ENCODE measurements at places on chromosomes 5 and 9.

DNA sequence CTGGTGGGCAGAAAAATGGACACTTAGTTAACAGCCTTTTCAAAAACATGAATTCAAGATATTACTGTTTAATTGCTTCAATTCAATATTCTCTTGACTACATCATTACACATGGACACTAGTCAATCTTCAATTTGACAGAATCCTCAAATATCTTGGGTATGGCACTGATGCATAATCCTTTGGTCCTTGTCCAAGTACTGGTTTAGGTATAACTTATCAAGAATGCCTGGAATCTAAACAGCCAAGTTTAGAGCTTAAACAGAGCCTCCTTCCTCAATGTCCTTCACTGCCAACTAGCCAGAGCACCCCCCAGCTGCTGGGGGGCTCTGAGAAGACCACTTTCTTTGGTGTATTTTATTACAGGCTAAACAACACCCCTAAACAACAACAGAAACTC lies 61.6 kb upstream of the ERCC6L2 start:
- peak; percentile 62 for DNase-seq

GRCh38 chr5:39074017-39074814 lies at the start of gene RICTOR:
Gene RICTOR, minus strand, starts transcription at chr5:39074399. Its CDS starts 22 bp downstream, at chr5:39074377.
- DNase-seq: peak; percentile 79

GRCh38 chr9:1101846-1102641 lies 51.9 kb downstream of the DMRT2 start:
- DNase-seq: no peak

DNA sequence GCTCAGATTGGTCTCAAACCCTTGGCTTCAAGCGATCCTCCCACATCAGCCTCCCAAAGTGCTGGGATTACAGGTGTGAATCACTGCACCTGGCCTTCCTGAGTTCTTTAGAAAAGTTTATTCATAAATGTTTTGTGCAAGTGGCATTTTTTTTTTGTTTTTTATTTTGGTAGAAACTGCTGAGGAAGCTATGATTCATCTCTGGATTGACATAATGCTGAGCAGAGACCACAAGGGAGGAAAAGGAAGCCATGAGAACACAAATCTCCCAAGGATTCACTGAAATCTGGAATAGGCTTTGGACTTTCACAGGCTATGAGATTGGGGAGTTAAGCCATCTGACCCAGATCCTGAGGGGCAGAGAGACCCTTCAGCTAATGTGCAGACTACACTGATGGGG lies 3.4 kb upstream of the SLC46A2 start:
- DNase-seq: no peak

GRCh38 chr9:2781336-2781735 lies 62.6 kb downstream of the PUM3 start:
- DNase-seq: no peak

- DNase-seq: no peak
Measured at GRCh38 chr9:71937070-71937625, 25.7 kb downstream of the C9orf85 start.

- no peak for DNase-seq
Measured at GRCh38 chr9:122923947-122924346, 7.4 kb downstream of the ZBTB26 start.

Measured in HS-27A (cell line).